ENCODE measurements at places on chromosomes 16 and 17.

- no peak for DNase-seq
Observed at GRCh38 chr16:16197966-16198365, 25.3 kb downstream of the ABCC6 start.

- DNase-seq = no peak
Observed at GRCh38 chr17:44130693-44131349, 7.4 kb upstream of the HDAC5 start.

GRCh38 chr17:47278561-47278960 lies 24.9 kb downstream of the ITGB3 start:
- no peak for DNase-seq

GRCh38 chr17:63505341-63505740 lies 17.8 kb upstream of the KCNH6 start:
- no peak for DNase-seq

Data from DMS79 treated with DMSO at 0.1 percent for 48 hours (cell line).